ENCODE measurements at places on chromosomes 2 and 18.

- DNase-seq: no peak
Measured at GRCh38 chr2:229575569-229576315, 138.6 kb downstream of the DNER start.

DNA sequence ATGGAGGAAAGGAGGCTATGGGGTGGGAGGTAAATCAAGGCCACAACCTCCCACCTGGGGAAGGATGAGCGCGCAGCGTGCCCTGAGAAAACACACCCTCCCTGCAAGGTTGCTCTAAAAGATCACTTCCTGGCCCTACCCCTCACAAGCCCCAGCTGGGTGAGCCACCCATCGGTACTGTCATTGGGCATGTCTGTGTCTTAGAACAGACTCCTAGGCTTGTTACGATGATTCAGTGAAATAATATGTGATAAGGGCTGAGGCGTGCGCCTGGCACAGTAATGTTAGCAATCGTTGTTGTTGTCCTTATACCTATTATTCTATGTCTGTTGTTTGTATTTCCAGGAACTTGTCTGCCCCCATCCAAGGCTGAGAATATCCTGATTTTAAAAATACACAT is 175.1 kb downstream of the ZFP36L2 start:
- DNase-seq: no peak

GRCh38 chr2:72883356-72883962 is 3.7 kb upstream of the SPR start:
- no peak for DNase-seq

- DNase-seq: no peak
Measured at GRCh38 chr2:240179186-240179815, 38.8 kb upstream of the OTOS start.

- no peak for DNase-seq
Measured at GRCh38 chr18:63283305-63284094, 36.1 kb downstream of the BCL2 start.

DNA sequence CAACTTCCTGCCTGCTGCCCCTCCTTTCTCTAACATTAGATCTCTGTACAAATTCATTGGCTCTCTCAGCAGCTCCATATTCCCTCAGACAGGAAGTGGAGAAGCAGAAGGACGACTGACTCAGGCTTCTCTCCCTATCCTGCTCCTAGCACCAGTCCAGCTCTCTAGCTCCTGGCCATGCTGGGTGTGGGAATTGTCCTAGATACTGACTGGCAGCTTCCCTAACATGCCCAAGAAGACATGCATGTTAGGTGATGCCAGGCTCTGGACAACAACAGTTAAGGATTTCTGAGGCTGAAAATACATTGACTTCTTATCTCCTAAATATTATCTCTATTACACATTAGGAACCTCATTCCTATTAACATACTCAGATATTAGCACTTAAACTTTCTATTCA is 292.9 kb downstream of the IKZF2 start:
- DNase-seq: no peak

- DNase-seq: no peak
Measured at GRCh38 chr2:232481322-232482140, 6.1 kb downstream of the ECEL1 start.

DNA sequence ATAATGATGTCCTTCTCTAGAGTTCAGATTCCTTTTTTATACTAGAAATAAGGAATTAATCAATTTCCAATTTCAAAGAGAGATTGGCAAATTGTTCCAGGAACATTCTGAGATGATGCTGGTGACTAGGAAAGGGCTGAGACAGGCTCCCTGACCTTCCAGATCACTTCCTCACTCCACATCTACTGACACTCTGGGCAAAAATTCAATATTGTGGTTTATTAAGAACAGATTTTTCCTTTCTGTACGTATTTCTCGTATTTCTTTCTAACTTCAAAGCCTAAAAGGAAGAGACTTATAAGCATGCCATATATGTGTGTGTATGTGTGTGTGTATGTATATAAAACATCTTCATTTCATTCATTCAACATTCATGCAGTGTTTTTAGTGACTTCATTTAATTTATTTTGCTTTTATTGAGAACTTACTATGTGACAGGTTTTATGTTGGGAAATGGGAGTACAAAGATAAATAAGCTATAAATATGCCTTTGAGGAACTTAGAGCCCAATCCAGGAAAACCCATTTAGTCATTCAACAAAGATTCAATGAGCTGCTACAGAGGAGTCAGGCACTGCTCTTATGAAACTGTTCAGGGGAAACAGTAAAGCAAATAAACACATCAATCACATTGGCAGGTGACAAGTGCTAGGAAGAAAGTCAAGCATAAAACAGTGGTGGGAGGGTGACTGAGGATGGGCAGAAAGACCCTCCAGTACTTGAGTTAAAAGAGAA is 137.9 kb downstream of the RDH14 start:
- DNase-seq: no peak

GRCh38 chr2:239371726-239372686 is 28.8 kb downstream of the HDAC4 start:
- no peak for DNase-seq

DNA sequence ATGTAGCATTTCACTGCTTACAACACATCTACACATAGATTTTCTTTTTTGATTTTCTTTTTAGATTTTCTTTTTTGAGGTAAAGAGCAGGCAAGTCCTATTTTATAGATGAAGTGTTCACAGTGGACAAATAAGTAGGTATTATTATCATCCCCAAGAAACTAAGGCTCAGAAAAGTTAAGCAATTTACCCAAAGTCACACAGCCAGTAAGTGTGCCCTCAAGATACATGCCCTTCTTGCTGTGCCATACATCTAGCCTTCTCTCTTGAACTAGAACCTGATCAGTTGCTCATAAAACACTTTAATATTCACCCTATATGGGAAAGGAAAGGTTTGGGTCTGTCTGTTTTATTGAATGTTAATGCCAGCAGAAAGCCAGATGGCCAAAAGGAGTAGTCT is 50.3 kb downstream of the DAPL1 start:
- DNase-seq: no peak

GRCh38 chr2:196239622-196240587 is 68.5 kb upstream of the STK17B start:
- peak; percentile 68 for DNase-seq

DNA sequence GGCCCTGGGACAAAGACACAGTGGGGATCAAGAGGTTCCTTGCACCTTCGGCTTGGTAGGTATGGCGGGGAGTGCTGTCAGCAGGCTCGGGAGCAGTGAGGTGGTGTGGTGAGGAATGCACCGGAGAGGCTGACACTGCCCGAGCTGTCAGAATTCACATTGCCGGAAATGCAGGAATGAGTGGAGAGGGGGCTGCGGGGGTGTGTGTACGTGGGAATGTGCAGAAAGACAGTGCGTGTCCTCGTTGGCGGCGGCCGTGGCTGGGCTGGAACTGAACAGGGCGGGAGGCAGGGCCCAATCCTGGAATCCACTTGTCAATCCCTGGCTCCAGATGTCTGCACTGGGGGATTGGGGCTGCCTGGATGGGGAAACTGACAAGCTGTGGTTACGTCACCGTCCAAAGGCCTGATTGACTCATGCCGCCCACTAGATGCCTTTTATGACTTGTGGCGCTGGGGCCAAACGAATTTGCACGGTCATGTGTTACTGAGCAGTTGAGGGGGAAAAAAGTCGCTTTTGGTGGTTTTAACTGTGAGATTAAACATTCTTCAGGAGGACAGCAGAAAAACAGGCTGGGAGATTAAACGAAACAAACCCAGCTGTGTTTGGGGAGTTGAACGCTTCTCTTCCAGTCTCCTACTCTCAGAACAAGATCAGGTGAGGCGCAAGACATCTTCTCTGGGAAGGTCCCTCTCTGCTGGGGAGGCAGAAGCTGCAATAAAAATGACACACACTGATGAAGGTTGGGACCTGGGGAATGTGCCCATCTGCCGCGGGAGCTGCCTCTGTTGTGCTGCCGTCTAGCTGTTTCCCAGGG is 189.4 kb upstream of the GLI2 start:
- DNase-seq: no peak

DNA sequence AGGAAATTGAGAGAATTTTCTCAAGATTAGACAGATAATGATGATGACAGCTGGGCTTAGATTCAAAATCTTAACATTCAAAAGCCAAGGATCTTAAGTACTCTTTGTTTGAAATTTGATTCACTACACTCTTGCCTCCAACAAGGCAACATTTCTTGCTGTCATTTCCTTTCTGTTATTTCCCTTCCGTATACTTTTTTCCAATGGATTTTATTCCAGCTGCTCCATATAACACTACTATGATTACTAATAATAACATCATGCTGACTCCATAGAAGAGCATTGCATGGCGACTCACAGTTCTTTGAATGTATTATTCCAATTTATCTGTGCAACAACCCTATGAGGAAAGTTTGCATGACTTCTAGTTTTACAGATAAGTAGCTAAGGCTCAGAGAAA is 33.9 kb upstream of the CCDC102B start:
- DNase-seq: no peak

DNA sequence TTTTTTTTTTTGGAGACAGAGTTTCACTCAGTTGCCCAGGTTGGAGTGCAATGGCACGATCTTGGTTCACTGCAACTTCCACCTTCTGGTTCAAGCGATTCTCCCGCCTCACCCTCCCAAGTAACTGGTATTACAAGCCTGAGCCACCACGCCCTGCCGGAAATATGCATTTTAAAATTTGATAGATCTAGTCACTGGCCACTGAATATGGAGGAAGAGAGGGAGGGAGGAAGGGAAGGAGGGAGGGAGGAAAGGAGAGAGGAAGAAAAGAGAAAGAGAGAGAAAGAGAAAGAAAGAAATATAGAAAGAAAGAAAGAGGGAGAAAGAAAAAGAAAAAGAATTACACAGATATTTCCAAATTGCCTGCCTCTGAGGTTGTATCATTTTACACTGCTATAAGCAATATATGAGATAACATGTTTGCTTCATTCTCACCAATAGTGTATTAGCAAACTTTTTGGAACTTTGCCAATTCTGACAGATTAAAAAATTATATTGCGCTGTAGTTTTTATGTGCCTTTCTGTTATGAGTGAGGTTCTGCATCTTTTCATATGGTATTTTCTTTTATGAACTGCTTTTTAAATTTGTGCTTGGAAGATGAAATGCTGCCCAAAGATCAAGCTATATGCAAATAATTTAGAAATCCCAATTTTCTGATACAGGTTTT is 161.2 kb upstream of the MAP3K20 start:
- no peak for DNase-seq

DNA sequence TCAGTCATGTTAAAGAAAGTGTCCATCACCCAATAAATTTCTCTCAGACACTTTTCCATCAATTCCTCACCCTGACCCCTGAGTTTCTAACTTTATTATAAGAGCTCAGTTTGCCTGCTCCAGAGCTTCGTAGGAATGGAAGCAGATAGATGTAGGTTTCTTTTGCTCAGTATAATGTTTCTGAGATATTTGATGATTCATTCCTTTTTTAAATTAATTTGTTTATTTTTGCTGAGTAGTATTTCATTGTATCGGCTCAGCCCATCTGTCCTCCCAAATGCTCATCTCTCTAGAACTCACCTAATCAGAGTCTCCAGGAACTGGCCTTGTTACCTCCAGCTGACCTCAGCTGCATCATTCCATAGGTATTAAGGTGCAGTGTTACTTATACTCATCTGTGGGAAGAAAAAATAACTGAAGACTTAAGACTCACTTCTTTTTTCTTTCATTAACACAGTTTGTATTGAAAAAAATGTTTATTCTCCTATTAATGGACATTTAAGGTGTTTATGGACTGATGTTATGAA is 11.9 kb upstream of the BCL2L11 start:
- no peak for DNase-seq

DNA sequence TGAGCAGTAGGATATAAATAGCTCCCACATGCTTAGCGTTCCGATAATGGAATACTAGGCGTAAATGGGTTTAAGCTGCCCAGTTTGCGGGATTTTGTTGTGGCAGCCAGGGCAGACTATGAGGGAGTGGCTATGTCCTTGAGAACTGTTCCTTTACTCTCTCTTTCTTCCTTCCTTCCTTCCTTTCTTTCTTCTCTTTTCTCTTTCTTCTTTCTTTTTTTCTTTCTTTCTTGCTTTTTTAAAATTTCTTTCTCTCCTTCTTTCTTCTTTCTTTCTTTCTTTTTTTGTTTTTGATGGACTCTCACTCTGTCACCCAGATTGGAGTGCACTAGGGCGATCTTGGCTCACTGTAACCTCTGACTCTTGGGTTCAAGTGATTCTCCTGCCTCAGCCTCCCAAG is 9.1 kb upstream of the PRELID3A start:
- DNase-seq: no peak

DNA sequence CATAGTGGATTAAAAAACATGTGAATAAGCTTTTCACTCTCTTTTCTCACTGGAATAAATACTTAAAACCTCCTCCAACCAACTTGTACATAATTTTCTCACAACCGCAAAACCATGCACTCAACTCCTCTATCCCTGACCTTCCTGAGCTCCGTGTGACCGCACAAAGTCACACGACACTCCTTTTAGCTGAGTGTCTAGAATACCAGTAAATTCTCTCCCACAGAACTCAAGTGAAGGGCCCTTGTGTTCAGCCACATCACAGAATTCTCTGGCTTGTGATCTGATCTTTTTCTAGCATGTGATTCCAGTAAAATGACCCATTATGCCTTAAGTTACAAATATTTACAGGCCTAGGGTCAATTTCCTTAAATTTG is 91.2 kb upstream of the ARL4C start:
- no peak for DNase-seq

DNA sequence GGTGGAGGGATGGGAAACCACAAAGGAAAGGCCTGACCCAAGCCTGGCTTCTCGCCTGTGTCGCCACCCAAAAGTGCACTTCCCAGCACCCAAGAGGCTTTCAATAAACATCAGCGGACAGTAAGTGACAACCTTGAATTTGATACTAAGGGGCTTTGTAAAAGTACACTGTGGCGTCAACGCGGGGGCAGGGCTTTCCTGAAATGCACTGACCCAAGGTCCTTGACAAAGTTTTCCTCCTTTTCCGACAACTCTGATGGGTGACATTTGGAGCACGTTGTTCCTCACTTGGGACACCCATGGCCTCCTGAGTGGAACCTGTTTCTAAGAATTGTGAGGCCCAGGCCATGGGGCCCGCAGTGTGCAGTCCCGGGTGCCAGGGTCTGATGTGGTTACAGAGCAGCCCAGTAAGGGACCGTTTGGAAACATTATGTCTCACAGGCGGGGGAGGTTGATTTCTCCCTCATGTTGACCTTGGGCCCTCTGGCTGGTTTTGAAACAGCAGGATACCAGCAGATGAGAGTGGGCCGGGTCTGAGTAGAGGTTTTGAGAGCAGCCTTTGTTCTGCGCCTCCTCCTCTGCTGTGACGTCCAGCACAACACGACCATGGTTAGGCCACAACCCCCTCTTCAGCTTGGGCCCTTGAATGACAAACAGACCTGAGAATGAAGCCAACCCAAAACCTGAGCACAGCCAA is 2.8 kb upstream of the ZBTB14 start:
- no peak for DNase-seq

DNA sequence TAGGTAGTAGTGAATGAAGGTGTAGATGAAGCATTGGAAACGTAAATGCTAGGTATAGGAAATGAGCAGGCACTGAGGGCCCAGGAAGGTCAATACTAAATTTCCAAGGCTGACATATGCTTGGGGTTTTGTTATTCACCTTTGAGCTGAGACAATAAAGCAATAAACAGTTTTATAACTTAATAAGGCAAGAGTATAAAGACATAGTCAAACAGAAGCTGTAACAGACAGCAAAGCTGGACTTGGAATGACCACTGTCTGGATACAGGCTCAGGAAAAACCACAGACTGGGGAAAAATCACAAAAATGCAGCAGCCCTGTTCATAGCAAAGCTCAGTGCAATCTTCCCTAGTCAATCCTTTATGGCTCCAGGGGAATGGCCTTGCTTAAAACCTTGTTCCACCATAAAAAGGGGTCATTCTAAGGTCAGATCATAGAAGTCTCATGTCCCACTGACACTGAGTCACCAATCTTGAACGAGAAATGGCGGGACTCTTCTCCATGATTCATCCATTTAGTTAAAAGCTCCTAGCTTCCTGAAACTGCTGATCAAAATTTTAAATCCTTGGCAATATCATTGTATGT is 493.3 kb downstream of the CMPK2 start:
- no peak for DNase-seq
